Small intestine (tissue), 16 donors: ENCODE measurements at places on chromosomes 4 and X.

DNA sequence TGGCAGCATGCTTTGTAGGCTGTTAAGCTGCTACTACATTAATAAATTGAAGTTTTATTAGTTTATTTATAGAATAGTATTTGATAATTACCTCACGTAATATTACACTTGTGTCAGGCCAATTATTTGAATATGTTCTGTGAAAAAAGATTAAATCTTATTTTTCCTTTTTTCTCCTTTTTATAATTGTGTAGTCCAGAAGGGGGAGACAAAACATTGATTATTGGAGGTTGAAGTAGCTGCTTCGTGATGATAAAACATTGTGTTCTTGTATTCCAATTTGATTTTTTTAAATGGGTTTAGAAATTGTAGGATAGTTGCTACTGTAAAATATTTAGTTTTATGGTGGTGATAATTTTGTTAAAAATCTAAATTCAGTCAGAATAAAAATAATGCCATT, 85.7 kb downstream of the DIAPH2 start:
- DNase-seq: no peak

- DNase-seq: no peak
These were observed 4.4 kb upstream of the KCND1 start for GRCh38 chrX:48976086-48976485.

DNA sequence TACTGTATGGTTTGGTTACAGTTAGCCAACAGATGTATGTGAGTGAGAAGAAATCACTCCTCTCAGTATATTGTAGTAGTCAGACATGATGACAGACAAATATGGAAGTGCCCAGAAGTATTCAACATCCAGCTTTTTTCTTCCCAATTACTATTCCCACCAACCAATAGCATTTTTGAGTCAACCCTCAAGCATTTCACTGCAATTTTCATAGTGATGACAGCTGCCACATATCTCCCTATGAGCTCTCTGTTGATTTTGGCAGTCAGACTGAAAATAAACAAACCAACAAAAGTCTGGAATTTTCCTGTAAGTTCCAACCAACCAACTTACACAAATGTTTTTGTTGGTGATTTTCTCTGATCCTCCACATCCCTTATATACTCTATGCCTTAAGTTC, 8.2 kb upstream of the TRAM1L1 start:
- DNase-seq: no peak

DNA sequence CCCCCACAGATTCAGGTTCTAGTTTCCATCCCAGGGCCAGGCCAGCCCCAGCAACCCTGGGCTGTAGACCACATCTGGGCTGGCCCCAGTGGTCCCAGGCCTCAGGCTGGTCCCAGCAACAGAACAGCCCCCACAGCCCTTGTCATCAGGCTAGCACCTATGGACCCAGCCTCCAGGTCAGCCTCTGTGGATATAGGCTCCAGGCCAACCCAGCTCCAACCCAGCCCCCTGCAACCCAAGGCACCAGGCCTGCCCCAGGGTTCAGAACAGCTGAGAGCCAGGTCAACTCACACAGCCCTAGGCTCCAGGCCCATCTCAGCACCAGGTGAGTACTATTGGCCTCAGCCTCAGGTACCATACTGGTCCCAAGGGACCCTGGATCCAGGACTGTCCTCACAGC, 155.3 kb downstream of the PWWP3B start:
- DNase-seq: no peak

DNA sequence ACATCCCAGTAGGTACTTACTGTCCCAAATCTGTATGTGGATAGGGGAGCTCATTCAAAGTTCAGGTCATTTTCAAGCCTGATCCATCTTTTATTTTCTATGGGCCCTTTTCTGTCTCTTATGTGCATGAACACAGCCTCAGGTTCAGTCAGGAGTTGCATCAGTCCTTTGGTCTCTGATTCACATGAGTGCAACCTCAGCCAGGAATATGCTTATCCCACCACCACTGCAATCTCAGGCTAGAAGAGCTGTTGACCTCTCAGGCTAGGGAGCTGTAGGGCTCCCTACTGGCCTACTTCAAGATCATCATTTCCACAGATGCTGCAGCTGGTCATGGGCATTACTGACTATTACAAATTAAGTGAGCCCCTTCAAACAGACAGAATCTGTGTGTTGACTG, 27.2 kb downstream of the AASDH start:
- no peak for DNase-seq

GRCh38 chrX:43661521-43662240, 5.6 kb downstream of the MAOA start:
- DNase-seq: no peak

DNA sequence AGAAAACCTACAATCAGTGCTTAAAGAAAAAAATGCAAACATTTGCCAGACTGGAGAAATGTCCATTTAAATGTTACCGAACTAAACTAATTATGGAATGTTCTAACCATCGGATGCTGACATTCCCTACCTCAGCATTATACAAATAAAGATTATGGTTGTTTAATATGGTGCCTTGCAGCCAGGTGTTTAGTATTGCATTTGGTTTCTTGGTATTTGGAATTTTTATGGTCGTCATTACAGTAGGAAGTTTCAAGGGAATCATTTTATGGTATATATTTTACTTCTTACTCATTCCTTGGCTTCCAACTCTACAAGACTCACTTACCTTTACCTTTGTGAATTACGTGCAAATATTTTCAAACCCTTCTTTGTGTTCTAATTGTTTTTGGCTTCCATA, 103.1 kb upstream of the PNPLA4 start:
- no peak for DNase-seq

DNA sequence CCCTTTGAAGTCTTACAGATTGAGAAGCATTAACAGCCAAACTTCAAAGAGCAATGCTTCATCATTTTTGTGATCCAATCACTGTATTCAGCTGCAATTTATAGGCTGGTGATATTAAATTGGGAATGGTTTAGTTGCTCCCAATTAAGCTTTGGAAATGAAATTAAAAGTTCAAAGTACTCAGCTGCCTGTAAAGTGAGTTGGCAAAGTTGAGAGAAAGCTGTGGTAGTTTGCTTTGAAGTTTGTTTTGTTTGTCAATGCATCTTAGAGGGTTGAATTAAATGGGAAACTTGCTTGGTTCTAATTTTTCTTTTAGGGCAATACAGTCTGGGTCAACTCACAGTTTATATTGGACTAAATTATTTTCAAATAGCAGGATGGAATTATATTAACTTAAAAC, 238.4 kb upstream of the CTSO start:
- no peak for DNase-seq

DNA sequence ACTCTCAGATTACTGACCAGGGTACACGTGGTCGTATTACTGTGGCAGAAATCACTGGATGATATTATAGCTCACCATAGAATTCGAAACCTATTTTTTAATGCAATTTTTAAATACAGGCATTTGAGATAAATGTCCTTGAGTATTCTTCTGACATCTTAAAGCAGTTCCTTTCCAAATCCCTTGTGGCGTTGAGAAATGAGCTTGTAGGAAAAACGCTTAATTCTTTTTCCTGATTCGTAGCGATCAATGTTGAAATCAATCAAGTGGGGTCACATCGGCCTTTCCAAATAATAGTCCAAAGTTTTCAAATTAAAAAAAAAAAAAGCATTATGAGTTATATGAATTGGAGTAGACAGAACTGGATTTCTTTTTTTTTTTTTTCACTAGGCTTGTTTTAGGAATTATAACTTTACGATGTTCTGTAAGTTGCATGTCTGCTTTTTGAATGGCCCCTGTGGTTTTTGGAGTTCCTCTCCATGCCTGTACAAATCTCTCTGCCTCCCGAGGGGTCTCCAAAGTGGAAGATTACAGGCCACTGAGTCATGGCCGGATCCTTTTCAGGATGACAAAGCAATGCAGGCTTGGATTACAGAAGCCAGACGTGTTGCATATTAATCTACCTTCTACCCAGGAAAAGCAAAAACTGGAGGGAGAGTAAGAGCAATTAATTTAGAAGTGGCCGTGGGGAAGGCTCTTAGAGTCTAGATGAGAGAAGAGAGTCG, 226.1 kb downstream of the SHOX start:
- DNase-seq: no peak

DNA sequence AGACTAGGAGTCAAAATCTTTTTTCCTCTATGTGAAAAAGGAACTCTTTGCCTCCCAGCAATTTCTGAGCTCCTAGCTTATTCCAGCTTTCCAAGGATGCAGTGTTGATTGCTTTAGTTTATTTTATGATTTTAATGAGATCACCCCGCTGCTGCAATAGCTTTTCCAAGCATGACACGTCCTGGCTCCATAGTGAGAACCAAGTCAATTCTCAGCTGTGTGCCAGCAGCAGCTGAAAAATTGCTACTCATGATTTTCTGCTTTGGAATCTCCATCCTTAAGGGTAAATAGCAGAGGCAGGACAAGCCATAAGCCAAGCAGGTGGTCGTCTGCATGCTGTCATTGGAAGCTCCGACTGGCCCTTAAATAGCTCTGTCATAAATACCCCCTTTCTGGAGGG, 64.5 kb downstream of the FTHL17 start:
- DNase-seq: no peak

- DNase-seq: no peak
These were observed 185.1 kb downstream of the ARHGAP6 start for GRCh38 chrX:11480626-11481025.
